Fibroblast of lung (primary cell): ENCODE measurements at places on chromosomes 11 and 22.

GRCh38 chr11:130023204-130023603, 20.6 kb upstream of the PRDM10 start:
- DNase-seq = peak; percentile 41

- DNase-seq = peak; percentile 96
Measured at GRCh38 chr11:12066056-12066798, 44.2 kb upstream of the MICAL2 start.

DNA sequence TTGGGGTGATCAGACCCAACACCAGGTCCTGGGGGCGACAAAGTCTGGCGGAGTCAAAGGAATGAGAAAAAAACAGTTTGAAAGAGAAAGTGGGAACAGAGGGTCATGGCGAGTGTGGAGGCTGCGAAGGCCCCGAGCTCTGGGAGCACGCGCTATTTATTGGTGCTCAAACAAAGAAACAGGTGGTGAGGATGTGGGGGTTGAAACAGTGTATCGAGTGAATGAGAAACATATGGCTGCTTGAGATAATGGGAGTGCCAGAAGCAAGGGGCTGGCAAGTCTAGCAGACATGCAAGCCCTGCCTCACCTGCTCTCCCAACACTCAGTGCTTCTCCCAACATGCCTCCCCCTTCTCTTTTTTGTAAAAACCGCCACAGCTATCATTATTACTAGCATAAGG, 7.8 kb upstream of the DUSP18 start:
- no peak for DNase-seq

DNA sequence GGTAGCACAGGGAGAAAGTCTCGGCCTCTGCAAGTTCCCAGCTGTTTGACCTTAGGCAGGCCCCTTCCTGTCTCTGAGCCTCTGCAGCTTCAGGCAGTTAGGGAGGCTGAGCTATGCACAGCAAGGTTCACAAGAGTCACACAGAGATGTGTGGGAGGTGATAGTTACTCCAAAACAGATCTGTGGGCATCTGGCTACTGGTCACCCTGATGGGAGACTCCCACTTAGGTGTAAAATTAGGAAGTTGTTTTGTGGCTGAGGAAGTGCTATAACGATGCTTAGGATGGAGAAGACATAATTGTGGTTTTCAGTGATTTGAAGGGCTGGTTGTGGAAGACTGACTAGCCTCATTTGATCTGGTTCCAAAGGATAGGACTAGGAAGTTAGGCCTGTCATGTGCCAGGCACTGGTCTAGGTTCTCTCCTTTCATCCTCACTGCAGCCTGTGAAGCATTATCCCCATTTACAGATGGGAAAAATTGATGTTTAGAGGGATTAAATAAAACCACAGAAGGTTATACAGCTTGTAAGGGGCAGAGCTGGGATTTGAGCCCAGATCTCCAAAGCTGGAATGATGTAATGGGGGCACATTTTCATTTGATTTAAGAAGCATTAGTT, 13.5 kb downstream of the ACO2 start:
- DNase-seq = peak; percentile 58

DNA sequence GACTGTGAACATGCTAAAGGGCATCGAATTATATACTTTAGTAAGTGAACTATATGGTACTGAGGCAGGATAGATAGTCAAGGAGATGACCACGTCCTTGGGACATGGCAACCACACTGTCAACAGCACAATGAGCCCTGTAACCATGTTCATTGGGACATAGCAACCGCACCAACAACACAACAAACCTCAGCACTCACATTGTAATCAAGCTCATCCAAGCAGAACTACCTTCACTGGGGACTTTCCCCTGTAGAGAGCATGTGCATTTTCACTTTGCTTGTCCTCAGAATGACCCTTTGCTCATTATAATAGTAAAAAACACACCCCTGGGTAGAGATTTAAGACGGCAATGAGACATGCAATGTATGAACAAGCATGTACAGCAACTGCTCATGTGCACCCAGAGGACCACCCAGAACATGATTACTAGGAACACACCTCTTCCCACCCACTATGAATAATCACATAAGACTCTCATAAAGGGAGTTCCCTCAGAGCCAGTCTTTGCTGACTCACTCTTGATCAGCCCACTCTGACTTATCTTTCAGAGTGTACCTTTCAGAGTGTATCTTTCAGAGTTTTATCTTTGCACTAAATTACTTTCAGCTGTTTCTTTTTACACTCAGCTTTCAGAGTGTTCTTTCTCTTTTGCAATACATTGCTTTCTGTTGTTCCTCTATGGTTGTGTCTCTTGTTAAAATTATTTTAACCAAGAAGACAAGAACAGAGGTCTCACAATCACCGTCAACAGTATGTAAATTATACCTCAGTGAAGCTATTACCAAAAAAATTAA, 4.1 kb upstream of the PLAAT2 start:
- peak; percentile 81 for DNase-seq
